ENCODE measurements at places on chromosomes 6 and 20.

GRCh38 chr6:158751224-158751623 is 67.9 kb downstream of the EZR start:
- no peak for DNase-seq

DNA sequence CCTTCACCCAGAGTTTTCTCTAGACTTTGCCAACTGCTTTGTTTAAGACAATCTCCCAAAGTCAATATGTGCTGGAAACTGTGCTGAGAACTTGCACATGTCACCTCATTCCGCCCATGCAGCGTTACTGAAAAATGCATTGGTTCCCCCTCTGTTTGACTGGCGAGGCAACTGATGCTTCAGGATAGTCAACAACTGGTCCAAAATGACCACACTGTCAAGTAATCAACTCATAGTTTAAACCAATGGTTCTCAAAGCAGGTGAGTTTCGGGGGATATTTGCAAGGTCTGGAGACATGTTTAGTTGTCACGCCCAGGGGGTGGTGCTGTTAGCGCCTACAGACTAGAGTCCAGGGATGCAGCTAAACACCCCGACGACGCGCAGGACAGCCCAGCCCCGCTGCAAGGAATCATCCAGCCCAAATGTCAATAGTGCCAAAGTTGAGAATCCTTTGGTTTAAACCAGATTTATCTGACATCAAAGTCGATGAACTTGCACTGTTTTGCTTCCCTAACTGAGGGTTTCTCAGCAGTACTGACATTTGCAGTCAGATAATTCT is 170.0 kb downstream of the ZNF217 start:
- DNase-seq, result no peak

DNA sequence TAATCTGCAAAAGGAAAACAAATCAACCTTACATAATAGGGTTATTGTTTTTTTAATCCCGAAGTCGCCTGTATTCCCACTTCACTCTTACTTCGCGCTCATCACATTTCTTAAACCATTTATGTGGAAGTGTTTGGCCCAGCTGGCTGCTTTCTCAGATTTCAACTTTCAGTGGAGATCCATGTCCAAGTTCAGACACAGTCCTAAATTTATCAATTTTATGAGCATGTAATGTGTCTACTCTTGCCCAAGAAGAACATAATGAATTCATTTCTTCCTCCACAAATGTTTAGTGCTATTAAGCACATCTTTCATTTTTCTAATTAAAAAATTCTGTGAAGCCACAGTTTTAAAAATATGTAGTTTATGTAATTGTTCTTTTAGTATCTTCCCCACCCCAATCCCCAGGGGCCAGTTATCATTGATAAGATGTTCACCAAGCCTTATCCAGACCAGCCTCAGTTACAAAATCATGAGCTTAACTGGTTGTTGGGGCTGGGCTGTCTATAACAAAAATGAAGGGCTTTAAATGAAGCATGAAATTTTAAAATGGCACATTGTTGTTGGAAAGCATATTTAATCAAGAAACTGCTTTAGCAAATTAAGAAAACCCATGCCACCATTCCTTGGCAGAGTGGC is 151.7 kb downstream of the UST start:
- DNase-seq, result no peak

DNA sequence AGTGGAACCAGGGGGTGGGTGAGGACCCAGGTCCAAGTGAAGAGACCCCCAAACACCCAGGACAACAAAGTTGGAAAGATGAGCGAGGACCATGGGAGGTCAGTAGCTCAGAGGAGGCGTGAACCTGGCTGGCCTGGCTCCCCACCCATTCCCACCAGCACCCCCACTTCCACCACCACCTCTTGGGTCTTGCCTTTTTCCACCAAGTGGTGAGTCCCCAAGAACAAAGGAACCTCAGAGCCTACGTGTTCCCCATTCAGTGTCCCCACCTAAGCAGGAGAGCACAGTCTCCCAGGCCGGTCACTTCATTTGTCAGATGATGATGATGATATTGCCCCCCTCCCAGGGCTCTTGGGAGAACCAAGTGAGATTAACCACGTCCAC is 531 bp upstream of the VWA7 start:
- DNase-seq, result no peak

DNA sequence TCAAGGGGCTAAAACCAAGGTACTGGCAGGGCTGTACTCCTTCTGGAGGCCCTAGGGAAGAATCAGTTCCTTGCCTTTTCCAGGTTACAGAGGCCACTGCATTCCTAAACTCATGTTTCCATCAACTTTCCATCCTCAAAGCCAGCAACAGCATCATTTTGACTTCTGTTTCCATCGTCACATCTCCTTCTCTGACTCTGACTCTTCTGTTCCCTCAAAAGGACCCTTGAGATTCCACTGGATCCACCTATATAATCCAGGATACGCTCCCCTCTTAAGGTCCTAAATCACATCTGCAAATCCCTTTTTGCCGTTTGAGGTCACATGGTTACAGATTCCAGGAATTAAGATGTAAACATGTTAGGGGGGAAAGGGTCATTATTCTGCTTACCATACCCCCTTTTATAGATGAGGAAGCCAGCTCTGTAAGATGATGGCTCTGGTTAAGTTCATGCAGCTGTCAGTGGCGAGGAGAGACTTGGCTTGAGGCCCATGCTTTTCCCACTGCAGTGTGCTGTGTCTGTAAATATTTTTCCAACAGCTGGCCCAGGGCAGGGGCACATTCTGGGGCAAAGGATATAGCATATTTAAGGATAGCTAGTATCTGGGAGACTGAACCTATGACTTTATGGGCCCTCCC is 114.6 kb downstream of the TNFRSF21 start:
- DNase-seq, result no peak

- no peak for DNase-seq
These were observed at the start of gene MAS1L for GRCh38 chr6:29487660-29488059. Gene MAS1L (minus strand): TSS chr6:29487956. CDS start chr6:29487902, 54 bp downstream.

- peak; percentile 36 for DNase-seq
These were observed 19.3 kb downstream of the FAXC start for GRCh38 chr6:99330159-99330558.

- no peak for DNase-seq
These were observed 163.5 kb downstream of the KIF6 start for GRCh38 chr6:39561536-39562266.

- DNase-seq, result no peak
These were observed 609.0 kb downstream of the QKI start for GRCh38 chr6:164023535-164023934.

DNA sequence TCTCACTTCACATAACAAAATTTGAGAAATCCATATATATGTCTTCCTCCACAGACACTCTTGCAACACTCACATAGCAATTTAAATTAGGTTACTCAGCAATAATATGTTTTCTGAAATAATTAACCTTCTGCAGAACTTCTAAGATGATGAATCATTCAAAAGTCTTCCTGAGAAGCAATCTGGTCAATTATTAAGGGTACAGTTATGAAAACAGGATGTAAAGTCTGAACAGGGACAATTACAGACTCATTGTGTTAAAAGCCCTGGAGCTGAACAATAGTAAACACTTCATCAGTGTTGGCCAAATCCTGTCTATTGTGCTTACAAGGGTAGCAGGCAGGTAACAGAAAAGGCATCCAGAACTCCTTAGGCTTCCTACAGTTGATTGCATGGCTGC is 75.4 kb downstream of the FILIP1 start:
- no peak for DNase-seq

GRCh38 chr6:40906759-40907158 is 132.3 kb downstream of the UNC5CL start:
- DNase-seq, result no peak
